COR-L47 (cell line): ENCODE measurements at places on chromosomes 5 and 9.
A peak's percentile ranks its signal among the peaks of the same experiment; 100 is the strongest.

GRCh38 chr9:128669786-128670185, 13.1 kb upstream of the DYNC2I2 start:
- DNase-seq, result no peak

DNA sequence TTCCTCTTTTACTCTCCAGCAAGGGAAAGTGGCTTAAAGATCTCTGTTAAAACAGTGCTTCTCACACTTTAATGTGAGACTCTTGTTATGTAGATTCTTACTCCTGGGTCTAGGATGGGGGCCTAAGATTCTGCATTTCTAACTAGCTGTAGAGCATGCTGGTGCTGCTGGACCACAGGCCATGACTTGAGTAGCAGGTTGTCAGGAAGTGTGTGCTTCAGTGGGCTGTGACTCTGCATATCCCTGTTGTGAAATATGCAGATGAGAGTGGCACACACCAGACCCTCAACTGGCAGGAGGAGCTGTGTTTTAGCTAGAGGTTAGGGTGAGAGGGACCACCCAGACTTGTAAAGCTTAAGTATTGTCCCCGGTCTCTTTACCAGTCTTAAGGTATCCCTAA, 191.1 kb upstream of the DMRT1 start:
- DNase-seq, result no peak

- no peak for DNase-seq
Measured at GRCh38 chr5:6497262-6497661, 48.6 kb downstream of the UBE2QL1 start.

GRCh38 chr5:139633295-139634027, 14.7 kb upstream of the CXXC5 start:
- DNase-seq, result peak; percentile 68

DNA sequence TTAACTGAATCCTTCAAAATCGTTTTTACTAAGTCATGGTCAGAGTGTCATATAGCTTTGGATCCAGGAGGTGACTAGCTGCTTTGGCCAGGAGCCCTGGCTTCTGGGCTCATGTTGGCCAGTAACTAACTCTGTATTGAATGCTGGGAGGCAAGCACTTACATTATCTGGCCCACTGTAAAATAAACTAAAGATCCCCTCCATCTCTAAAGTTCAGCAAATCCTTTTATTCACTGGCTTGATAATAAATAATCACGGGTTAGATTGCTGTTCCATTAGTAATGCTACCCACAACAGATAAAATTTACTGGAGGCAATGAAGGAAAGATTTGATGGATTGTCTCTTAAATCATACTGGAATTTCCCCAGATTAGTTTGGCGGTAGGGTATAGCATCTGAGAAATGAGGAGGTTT, 382.2 kb upstream of the TLE4 start:
- DNase-seq, result no peak

DNA sequence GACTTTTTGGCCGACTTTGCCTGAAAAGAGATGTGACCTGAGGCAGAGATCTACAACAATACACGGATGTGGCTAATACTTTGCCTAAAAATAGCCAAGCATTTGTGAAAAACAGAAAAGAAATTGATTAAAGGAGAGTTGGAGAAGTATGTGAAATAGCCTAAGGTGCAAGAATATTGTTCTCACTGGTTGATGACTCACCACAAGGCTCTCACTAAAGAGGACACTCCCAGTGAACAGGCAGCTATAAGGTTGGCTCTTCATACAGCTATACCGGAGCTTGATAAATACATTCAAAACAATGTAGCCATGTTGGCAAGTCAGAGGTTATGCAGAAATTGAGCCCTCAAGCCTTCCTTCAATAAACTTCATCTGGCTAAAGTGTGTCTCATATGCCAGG, 317.2 kb upstream of the GRAMD2B start:
- DNase-seq, result no peak

DNA sequence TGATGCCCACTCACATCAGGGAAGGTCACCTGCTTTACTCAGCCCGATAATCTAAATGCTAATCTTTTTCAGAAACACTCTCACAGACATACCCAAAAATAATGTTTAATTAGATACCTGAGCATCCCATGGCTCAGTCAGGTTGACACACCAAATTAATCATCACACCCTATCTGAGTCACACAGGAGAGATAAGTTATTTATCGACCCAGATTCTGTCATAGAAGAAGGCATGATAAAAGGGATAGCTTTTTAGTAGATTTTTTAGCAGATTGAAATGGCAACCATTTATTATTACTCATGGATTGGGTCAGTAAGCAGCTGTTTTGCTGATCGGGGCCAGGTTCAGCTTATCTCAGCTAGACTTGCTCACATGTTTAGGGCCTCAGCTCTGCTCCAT, 97.8 kb upstream of the TYRP1 start:
- no peak for DNase-seq

- peak; percentile 44 for DNase-seq
Measured at GRCh38 chr5:179802207-179802883, 4.3 kb downstream of the MGAT4B start.

- no peak for DNase-seq
Measured at GRCh38 chr5:175697846-175698245, 40.0 kb downstream of the HRH2 start.

DNA sequence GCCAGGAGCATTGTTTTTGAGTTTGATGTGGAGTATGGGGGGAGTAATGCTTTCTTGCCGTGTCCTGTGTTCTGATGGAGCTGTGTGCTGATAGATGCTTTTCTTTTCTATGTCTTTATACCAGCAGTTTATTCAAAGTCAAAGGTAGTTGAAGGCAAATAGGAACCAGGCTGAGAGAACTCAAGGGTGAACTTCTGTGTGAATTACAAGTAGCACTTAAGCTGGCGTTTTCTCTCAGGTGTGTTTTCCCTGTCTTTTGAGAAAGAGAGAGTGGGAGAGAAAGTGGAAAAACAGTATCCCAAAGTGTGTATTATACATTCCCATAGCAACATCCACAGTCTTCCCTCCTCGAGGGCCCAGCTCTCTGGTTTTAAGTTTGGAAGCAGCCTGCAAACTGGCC, 1.5 kb downstream of the TNFAIP8 start:
- no peak for DNase-seq

DNA sequence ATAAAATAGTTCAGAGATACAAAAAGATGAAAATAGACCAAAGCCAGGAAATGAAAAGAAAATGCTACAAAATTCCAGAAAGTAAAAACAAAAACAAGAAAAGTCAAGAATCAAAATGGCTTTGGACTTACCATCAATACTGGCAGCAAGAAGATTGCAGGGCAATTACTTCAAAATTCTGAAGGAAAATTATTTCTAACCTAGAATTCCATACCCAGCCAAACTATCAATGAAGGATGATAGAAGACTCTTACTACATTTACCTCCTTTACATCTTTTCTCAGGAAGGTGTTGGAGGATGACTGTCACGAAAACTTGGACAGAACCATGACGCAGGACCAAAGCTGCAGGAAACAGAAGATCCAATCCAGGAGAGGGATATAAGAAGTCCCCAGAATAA, 46.8 kb downstream of the EGFLAM start:
- DNase-seq, result no peak

DNA sequence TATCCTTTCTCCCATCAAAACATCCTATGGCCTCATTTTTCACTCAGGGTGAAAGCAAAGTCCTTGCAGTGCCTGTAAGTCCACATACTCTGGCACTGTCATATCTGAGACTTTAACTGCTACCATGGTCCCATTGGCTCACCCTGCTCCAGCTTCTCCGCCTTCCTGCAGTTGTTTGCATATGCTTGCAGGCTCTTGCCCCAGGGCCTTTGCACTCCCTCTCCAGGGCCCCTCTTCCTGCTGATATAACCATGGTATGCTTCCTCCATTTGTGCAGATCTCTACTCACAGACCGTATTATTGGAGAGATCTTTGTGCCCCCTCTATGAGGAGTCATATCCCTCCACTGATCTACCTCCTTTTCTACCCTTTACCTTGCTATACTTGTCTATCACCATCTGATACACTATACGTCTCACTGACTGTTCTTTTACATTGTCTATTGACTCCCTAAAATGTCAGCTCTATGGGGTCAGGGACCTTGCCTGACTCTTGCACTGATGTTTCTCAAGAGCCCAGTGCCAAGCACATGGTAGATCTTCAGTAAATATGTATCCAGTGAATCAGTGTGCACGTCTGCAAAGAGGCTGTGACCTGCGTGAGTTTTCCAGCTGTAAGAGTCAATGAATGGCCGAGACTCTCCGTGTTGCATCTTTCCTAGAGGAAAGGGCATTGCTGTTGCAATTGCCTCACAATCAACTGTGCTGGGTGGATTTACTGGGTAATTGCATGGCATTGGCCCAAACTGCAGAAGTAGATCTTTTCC, 81.7 kb upstream of the CPEB4 start:
- no peak for DNase-seq

GRCh38 chr9:1050125-1050895, at the start of gene DMRT2:
Gene DMRT2 (plus strand): TSS chr9:1050357. CDS start chr9:1051614, 1,257 bp downstream.
- DNase-seq, result peak; percentile 2

DNA sequence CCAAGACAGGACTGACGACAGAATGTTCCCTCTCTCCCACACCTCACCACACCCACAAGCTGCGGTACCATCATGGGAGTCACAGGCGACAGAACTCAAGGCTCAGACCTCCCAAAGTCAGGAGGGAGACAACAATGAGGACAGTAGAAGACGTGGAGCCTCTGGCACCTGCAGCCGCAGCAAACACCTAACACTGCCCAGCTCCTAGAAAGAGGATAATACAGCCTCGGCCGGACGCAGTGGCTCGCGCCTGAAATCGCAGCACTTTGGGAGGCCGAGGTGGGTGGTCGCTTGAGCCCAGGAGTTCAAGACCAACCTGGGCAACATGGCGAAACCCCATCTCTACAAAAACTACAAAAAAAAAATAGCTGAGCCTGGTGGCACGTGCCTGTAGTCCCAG, 13.2 kb upstream of the PRDM12 start:
- no peak for DNase-seq

- no peak for DNase-seq
Measured at GRCh38 chr5:124341066-124341858, 405.2 kb downstream of the ZNF608 start.

DNA sequence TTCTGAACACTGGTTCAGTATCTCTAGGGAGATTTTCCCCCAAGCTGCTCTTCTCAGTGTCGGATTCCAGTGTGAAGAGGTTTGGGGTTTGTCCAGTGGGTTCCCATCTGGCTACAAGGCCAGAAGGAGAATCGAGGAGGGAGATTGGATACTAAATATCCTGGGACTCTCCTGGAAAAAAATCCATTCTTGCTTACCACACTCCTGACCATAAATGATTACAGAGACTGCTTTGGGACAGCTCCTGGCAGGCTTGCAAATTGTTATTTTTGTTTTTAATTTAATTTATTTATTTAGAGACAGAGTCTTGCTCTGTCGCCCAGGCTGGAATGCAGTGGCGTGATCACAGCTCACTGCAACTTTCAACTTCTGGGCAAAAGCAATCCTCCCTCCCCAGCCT, 4.7 kb upstream of the SUSD1 start:
- no peak for DNase-seq

DNA sequence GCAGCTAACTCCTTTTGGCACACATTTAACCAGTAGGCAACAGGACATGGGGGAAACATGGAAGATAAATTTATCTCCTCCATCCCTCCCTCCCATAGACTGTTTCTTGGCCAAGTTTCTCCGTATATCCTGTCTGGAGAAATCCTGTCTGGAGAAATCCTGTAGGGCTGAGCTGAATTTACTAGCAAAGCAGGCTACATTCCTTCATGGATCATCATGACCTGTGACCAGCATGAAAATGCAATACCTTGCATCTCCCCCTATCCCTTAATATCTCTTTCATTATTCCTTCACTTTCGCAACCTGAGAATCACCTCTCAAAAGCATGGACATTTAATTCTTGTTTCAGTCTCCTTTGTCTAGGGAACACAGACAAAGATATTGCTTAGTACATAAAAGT, 379.1 kb downstream of the PSAT1 start:
- no peak for DNase-seq

DNA sequence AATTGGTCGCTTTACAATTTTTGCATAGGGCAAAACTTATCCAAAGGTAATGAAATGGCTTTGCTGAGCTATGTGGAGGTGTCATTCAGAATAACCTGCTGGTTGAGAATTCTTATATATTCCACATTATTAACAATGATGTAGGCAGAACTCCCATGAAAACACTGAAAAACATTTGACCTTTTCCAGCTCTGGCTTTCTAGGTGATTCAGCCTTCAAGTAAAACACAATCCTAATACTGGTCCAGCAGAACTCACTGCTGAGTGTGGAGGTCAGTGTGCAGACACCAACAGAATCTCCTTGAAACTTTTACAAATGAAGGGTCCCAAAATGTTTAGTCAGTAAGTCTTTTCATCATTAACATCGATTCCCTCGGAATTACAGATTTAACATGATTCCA, 162.0 kb upstream of the EFNA5 start:
- no peak for DNase-seq

- no peak for DNase-seq
Measured at GRCh38 chr9:77752554-77752953, 104.4 kb upstream of the GNA14 start.

GRCh38 chr5:32584646-32585045, 711 bp upstream of the SUB1 start:
- no peak for DNase-seq

- no peak for DNase-seq
Measured at GRCh38 chr9:71801826-71802225, 33.5 kb upstream of the CEMIP2 start.

- DNase-seq, result no peak
Measured at GRCh38 chr5:43363445-43364152, 48.6 kb downstream of the CCL28 start.

DNA sequence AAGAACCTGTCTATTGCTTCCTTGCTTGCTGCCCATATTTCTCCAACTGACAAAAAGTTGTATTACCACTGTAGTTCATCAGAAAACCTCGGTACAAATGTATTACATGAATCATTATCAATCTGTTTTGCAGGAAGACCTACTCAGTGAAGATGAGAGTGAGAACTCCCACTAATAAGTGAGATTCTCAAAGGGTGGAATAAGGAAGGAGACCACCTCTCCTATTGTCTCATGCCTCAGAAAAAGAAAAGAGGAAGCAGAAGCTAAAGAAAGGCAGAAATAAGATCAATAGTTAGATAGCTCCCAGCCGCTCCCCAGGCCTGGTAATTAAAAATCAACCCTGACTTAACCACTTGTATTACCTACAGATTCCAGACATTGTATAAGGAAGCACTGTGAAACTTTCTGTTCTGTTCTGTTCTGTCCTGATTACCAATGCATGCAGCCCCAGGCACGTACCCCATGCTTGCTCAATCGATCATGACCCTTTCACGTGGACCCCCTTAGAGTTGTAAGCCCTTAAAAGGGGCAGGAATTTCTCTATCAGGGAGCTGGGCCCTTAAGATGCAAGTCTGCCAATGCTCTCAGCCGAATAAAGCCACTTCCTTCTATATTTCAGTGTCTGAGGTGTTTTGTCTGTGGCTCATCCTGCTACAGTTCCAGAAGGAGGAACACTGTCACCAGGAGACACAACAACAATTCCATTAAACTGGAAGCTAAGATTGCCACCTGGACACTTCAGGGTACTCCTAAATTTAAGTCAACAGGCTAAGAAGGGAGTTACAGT, 152.5 kb upstream of the COX7C start:
- no peak for DNase-seq

DNA sequence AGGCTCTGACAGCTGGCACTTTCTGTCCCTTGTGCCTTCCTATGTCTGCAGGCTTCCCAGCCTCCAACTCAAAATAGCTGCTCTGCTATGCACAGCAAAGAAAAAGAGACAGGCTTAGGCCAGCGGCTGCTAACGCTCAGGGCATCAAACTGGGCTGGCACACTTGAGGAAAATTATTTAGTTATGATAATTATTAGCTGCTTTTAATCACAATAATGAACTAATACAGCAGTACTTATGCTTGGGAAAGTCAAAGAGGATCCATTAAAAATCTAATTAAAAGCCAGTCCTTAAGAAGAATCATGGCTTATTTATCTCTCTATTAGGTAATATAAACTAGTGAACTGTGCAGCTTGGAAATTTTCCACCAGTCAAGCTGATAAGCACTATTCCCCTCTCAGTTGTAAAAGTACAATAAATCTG, 233.2 kb downstream of the SLIT3 start:
- DNase-seq, result no peak
